A549 treated with RU486 at 1 μM for 4 hours (cell line): ENCODE measurements at places on chromosomes 13 and 19. TPM values are rescaled to one million over a fixed set of nuclear protein-coding genes. Genes with fewer than 3 reads are reported as not detected.

HS6ST3 gene
- not detected in 5 replicates for total RNA-seq

DCT gene
- not detected in 5 replicates for total RNA-seq

TEX29 gene
- total RNA-seq: 0.41 TPM in 1 of 5 replicates, not detected in the others

TMPRSS9 gene
- total RNA-seq: not detected in 5 replicates

WDR87 gene
- not detected in 5 replicates for total RNA-seq

MYO16 gene
- total RNA-seq: 0.02 to 0.09 TPM (median 0.04 TPM) in 4 of 5 replicates, not detected in the other

MAP3K10 gene
- total RNA-seq: 13.3 to 19.3 TPM (median 17.7 TPM) in 5 replicates

SMIM24 gene
- 0.61 to 0.89 TPM (median 0.70 TPM) in 5 replicates for total RNA-seq

TBCB gene
- total RNA-seq: 403 to 564 TPM (median 536 TPM) in 5 replicates

KANK3 gene
- total RNA-seq: 4.0 to 4.7 TPM (median 4.3 TPM) in 5 replicates

SMIM7 gene
- total RNA-seq: 65.6 to 80.5 TPM (median 72.9 TPM) in 5 replicates

MAMSTR gene
- 0.26 to 0.72 TPM (median 0.41 TPM) in 5 replicates for total RNA-seq

FFAR2 gene
- not detected in 5 replicates for total RNA-seq
